ENCODE measurements at places on chromosomes 6 and 20.

DNA sequence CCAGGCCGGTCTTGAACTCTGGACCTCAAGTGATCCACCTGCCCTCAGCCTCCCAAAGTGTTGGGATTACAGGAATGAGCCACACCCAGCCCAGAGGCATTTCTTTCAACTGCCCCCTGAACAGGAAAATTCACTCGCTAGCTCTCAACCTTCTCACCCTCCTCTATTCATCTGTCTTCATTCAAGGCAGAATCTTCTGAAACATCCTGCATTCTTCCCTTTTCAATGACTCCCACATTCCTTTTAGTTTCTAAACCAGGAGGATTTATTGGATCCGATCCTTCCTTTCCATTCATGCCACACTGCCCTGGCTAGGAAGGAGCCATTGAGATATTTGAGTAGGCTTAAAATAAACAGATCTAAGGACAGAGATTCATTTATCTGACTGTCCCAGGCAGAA lies 52.9 kb downstream of the C6orf52 start:
- no peak for DNase-seq

DNA sequence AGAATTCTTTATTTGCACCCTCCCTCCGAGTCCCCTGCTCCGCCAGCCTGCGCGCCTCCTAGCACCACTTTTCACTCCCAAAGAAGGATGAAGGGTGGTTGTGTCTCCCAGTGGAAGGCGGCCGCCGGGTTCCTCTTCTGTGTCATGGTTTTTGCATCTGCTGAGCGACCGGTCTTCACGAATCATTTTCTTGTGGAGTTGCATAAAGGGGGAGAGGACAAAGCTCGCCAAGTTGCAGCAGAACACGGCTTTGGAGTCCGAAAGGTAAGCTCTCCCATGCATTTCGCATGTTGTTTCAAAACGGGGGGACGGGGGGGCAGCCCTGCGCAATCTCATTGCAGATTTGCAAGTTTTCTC lies 357 bp downstream of the PCSK2 start:
- DNase-seq: no peak

GRCh38 chr20:20732641-20733040 lies 20.2 kb upstream of the RALGAPA2 start:
- DNase-seq: no peak

DNA sequence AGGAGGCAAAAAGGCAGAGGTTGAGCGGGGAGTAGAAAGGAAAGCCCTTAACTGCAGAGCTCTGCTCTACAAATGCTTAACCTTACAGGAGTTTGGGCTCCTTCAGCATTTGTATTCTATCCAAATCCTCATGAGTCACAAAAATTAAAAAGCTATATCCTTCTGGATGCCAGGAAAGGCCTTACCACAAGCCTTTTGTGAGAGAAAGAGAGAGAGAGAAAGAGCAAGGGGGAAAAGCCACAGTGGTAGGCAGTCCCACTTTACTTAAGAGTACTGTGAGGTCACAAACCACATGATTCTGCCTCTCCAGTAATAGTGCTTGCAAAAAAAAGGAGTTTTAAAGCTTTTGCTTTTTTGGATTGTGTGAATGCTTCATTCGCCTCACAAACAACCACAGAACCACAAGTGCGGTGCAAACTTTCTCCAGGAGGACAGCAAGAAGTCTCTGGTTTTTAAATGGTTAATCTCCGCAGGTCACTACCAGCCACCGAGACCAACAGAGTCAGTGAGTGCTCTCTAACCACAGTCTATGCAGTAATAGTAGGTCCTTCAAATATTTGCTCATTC lies at the start of gene RUNX2:
Gene RUNX2 (plus strand): TSS at position 375 of the 567 bp plus-strand sequence. CDS start 397 bp downstream, outside the sequence.
- DNase-seq: no peak

DNA sequence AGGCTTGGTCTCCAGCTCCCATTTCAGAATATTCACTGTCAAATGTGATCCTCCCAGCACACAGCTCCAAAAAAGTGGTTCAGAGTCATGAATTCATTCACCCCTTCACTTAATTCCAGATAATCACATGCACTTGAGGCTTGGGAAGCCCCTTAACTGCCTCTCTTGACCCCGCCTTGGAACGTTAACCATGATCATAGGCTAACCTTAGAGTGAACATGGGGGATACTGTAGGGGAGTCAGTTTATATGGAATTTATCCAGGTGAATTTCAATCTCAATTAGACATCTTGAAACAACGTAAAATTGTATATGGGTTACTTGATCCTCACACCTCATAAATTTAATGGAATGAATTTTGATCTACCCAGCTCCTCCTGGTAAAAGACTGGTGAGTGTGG lies 346.8 kb upstream of the ARID1B start:
- no peak for DNase-seq

DNA sequence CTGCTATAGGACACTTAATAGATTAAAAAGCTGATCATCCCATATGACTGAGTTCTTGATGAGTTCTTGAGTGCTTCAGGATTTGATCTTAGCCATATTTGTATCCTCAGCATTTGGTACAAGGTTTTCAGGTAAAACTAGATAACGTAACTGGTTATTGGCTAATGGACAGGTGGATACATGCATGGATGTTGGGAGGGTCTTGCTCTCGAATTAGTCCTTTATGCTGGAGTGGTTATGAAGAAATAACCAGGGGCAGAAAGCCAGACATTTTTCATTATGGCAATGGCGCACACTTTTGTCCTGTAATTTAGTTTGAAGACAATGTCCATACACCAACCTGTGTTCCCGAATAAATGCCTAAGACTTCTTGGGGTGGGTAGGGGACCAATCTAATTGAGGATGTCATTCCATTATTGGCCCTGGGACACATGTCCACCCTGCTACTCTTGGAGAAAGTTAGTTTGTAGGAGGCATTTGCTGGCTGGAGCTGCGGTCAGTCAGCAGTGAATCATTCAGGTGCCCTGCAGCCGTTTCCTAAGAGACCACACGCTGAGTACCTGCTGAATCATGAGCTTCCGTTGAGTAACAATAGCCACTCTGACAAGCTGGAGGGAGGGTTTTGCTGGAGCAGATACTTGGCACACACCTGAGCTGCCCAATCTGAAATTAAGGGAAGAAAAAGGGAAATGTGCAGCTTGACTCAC lies 194.4 kb downstream of the FOXA2 start:
- DNase-seq: no peak

GRCh38 chr6:48194596-48195295 lies 83.7 kb upstream of the PTCHD4 start:
- DNase-seq: no peak

DNA sequence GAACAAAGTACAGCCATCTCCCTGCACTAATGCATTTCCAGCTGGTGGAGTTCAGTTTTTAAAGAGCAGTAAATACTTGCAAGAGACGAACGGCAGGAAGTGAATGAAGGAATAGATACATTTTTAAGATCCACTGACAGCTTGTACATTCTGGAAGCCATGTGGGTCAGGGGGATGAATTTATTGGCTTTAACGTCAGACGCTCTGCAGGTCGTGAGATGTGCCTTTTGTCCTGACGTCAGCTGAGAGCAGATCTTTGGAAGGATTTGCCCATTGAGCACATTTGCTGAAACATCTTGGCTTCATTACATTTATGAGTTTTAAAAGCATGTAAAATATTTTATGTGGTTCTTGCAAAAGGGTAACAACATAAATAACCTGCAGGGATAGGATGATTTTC lies 29.5 kb upstream of the SALL4 start:
- DNase-seq: no peak

GRCh38 chr6:143739341-143739851 lies 61.6 kb downstream of the PHACTR2 start:
- DNase-seq: no peak

DNA sequence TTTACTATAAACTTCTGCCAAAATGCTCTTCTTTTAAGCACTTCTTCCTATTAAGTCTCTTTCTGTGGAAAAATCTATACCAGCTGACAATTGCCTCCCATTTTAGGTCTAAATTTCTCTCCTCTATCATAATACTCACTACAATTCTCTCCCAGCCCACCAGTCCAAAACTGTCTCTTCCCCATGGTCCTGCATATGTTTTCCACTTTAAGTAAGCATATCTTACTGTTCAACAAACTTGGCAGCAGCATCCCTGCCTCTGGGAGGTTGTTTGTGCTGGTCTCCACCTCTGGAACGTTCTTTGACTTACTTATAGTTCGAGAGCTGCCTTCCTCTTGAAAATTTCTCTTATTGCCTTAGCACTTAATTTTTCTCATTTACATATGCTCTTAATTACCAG lies 180.5 kb downstream of the COL12A1 start:
- DNase-seq: no peak

GRCh38 chr20:44056010-44056698 lies 130.8 kb downstream of the JPH2 start:
- DNase-seq: peak; percentile 22

DNA sequence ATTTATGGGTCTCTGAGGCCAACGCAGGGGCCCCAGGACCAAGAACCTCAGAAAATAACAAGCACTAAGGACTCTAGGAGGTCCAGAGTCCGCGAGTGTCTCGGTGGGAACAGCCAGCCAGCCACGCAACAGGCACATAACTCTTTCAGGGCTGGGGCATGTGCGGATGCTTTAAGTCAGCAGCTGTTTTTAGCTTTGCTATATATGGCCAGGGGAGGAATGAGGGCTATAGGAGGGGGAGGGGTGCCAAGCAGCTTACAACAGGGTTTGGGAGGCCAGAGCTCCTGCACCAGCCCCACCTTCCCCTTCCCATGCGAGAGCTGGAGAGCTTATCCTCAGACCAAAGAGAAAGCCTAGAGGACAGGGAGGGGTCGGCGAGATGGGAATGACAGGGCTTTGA lies 6.2 kb downstream of the JPH2 start:
- no peak for DNase-seq

DNA sequence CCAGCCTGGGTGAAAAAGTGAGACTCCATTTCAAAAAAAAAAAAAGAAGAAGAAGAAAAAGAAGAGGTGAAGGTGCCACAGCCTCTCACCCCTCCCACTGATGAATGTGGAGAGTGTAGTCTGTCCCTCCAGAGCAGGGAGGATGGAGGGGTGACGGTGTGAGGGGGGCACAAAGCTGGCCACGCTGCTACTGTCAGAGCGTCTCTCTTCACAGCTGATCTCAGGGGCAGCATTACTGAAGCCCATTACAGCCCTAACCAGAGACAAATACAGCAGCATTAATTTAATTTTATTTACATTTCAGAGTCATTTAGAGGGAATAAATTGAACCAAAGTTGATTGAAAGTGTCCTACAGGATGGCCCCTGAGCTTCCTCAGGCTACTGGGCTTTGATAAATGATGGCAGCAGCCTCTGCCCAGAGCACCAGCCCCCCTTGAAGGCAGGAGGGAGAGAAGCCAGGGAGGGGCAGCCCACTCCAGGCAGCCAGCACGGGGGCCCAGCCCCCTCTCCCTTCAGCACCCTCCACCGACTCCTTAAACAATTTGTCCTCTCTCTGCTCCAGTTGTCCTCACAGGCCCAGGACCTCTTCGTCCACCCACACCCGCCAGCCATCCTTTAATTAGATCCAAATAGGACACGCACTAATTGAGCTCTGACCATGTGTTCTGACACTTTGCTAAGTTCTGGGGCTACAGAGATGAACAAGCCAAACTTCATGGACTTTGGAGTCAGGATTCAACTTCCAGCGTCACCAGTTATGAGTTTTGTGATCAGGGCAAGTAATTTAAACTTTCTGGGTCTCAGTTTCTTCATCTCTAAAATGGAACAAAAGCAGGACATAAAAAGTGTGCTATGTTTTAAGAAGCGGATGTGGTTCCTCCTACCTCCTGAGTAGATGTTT lies 18.6 kb upstream of the ZFAND3 start:
- no peak for DNase-seq

GRCh38 chr20:59596690-59597089 lies 7.7 kb upstream of the PHACTR3 start:
- DNase-seq: no peak

GRCh38 chr20:44642203-44643153 lies 9.0 kb downstream of the ADA start:
- DNase-seq: no peak

- no peak for DNase-seq
Measured at GRCh38 chr6:16533210-16533609, 228.1 kb downstream of the ATXN1 start.

GRCh38 chr6:24996269-24996836 lies 60.6 kb upstream of the RIPOR2 start:
- no peak for DNase-seq

All from effector memory CD8-positive, alpha-beta T cell (primary cell).